ENCODE measurements at places on chromosomes 7 and 10.

DNA sequence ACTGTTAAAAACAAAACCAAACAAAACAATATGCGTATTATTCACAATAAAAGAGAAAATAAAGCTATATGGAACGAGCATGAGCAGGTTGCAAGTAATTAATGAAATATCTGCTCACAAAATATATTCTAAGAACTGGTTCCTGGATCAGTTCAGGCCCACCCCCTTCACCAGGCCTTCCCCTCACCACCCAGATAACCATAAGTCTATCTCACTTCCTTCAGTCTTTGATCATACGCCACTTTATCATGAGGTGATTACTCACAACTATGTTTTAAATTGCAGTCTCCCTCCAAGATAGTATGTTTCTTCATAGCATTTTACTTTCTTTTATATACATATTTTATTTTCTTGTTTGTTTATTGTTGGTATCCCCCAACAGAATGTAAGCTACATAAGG, 263.1 kb upstream of the HGF start:
- DNase-seq, result no peak

GRCh38 chr7:158064631-158065030, 523.0 kb downstream of the PTPRN2 start:
- no peak for DNase-seq

GRCh38 chr10:16570731-16571130, 49.1 kb upstream of the C1QL3 start:
- no peak for DNase-seq

DNA sequence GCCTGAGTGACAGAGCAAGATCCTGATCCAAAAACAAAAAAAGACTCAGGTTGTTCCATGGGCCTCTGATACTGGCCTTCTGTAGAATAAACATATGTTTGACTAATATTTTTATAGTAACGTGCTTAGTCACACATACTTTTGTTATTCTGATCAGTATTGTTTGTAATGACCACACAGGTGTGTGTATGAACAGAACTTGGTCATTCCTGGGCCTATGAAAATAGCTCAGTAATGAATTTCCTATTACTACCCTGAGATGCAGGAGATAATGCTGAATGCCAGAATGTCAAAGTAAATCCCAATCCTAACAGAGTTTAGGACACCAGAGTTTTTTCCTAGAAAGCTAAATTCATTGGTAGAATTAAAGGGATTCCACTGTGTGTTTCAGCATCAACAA, 108.7 kb downstream of the DOCK4 start:
- no peak for DNase-seq

- no peak for DNase-seq
These were observed 72.6 kb downstream of the ADAM12 start for GRCh38 chr10:126315494-126316177.

GRCh38 chr7:99713995-99714570, 20.9 kb downstream of the CYP3A7 start:
- no peak for DNase-seq

GRCh38 chr7:134806197-134806596, 26.8 kb downstream of the CALD1 start:
- no peak for DNase-seq

GRCh38 chr10:52949899-52950298, 177.3 kb upstream of the MBL2 start:
- DNase-seq, result no peak

DNA sequence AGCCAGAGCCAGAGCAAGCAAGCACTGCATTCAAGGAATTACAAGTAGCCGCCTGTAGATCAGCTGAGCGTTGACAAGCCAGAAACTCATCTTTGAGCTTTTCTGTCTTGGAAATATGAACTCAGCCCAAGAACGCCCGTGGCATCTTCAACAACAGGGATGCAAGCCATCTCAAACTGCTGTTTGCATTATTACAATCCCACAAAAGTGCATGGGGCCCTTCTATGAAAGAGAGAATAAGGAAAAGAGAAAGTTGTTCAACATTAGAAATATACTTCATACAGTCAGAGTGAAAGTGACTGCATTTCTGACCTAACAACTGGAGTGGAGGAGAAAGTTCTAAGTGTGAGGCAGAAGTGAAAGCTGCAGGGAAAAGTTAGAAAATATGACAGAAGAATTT, 6.5 kb downstream of the SGCE start:
- no peak for DNase-seq

GRCh38 chr10:95909561-95909960, 1.8 kb downstream of the CC2D2B start:
- DNase-seq, result no peak
